ENCODE measurements at places on chromosomes 6 and 20. TPM values are rescaled to one million over a fixed set of nuclear protein-coding genes. Genes with fewer than 3 reads are reported as not detected.

DNA sequence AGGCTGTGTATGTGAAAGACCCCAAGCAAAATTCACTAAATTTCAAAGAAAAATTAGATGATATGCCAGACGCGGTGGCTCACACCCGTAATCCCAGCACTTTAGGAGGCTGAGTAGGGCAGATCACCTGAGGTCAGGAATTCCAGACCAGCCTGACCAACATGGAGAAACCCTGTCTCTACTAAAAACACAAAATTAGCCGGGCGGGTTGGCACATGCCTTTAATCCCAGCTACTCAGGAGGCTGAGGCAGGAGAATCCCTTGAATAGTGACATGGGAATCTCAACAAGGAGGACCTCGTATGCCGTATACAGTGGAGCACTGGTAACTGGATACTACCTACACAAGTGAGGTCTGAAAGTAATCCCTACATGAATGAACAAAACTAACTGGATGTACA lies 92.7 kb upstream of the JARID2 start:
- DNase-seq = no peak

DNA sequence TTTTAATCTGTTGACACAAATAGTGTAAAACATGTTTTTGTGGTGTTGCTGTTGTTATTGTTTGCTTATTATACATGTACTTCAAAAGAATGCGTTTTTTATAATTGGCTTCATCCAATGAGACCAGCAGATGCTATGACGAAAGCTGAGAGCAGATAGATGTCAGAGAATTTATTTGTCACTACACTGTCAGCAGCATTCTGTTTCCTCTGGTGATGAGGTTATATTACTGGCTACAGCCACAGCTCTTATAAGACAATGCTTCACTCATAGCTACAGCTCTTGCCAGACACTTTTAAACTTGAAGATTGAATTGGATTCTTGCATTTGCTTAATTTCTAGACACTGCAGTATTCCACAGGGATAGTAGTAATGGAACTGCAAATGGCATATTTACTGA lies 860.5 kb downstream of the TBC1D32 start:
- no peak for DNase-seq

Gene MOXD1
- not detected for total RNA-seq

DNA sequence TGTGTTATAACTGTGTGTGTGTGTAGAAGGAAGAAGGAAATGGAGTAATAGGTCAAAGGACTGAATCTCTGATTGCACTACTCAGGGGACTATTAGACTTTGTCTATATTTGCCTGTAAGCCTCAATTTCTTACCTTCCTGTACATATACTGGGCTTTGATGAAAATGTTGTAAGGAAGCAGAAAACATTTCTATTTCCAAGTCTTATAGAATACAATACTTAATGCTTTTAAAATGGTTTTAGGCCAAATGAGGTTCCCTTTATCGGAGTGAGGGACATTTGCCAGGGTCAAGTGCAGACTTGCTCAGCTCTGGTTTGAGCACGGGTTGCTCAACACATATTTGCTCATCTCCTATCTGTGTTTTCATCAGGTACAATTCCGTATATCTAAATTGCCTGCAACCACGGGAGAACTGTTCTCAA lies 28.3 kb downstream of the MEP1A start:
- DNase-seq = no peak

GRCh38 chr6:38099221-38099620 lies 279.7 kb downstream of the ZFAND3 start:
- DNase-seq = no peak

All from activated naive CD8-positive, alpha-beta T cell treated with anti-CD3 and anti-CD28 coated beads, Interleukin-2, amount 10 ng/mL, durations not matched to agents 7 days and 5 days (primary cell).